ENCODE measurements at places on chromosomes 2 and 18.
A peak's percentile ranks its signal among the peaks of the same experiment; 100 is the strongest.

- peak; percentile 44 for DNase-seq
Measured at GRCh38 chr2:119760237-119760955, 674 bp downstream of the PTPN4 start.

DNA sequence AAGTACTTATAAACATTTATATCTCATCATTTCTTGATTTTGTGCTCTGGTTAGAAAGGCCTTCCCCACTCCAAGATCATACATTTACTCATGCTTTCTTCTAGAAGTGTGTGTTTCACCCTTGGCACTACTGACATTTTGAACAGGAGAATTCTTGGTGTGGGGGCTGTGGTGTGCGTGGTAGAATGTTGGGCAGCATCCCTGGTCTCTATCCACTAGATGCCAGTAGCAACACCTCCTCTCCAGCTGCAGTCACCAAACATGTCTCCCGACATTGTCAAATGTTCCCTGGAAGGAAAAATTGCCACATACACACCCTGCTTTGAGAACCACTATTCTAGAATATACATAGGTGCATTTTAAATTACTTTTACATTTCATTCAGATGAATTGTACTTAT, 8.7 kb upstream of the TGIF1 start:
- DNase-seq = no peak

DNA sequence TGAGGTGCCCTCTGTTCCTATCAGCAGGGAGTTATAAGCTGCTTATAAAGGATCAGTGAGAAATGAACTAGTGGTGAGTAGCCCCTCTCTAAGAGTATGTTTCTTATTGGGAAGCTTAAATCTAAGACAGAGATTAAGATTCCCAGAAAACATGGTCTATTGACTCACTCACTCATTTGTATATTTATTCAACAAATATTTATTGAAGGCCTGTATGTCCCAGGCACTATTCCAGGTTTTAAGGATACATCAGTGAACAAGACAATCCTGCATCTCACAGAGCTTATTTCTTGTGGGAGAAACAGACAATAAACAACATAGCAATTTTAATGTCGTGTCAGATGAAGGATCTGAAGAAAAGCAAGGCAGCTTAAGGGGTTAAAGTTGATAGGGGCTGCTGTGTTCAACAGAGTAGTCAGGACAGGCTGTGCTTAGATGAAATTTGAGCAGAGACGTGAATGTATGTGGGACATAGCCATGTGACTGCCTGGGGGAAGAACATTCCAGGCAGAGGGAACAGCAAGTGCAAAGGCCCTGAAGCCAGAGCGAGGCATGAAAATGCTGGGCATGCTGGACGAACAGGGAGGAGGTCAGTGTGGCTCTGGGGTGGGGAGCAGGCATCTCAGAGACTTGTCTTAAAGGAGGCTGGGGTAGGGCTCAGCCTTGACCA, 14.8 kb upstream of the PSD4 start:
- DNase-seq = no peak

DNA sequence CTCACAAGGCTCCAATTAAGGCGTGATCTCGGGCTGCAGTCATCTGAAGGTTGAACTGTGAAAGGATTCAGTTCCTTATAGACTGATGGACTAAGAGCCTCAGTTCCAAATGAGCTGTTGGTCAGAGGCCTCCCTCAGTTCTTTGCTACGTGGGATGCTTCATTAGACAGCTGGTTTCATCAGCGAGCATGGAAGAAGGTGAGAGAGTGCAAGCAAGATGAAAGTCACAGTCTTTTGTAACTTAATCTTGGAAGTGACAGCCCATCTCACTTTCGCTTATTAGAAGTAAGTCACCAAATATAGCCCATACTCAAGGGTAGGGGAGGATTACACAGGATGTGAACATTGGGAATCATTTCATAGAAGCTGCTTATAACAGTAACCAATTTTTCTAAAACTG, 26.8 kb downstream of the PPP1CB start:
- DNase-seq = no peak

GRCh38 chr2:174768557-174768956, 4.3 kb upstream of the CHRNA1 start:
- no peak for DNase-seq

DNA sequence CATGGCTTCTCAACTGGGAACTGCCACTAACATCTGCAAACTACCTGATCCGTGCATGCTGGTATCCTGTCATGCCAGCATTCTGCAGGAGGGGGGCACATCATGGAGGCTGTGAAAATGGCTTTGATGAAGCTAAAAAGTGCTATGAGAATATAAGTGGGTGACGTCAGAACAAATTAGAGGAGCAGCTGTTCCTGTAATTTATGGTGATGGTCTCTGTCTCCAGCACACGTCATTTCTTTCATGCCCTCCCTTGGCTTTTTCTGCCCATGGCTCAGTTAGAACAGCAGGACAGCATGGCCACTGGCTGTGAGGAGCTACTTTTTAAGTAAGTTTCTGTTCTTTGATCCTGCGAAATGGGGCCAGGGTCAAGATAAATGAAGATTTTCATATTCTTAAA, 466.3 kb downstream of the THSD7B start:
- no peak for DNase-seq

- no peak for DNase-seq
Measured at GRCh38 chr2:147026664-147027295, 818.0 kb upstream of the ACVR2A start.

DNA sequence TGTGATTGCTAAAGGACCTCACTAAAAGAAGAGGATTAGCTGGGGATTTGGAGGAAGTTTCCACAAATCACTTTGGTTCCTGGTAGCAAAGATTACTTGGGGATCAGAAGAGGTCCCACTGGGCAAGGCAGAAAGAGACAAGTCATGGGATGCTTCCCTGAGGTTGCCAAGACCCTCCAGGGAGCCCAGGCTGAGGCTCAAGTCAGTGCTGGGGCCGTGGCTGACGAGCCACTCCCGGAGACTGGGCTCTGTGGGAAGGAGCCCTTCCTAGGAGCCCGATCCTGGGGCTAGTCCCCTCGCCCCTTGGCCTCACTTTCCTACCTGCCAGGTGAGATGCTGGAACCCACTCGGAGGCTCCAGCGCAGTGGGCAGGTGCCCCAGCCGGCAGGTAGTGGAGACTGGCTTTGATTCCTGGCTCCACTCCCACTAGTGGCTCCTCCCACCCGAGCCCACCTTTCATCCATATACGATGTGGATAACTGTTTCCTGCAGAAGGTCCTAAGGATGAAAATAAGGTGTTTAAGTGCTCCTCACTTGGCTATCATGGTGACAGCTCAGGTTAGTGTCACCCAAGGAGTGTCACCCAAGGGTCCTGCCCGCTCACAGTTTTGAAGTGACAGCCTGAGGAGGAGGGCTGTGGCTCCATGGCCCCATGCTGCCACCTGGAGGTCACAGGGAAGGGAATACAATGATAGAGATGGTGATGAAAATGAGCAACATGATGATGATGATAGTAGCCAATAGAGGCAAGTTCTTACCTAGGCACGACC, 100.5 kb downstream of the CAPN13 start:
- peak; percentile 47 for DNase-seq

GRCh38 chr2:191811807-191812602, 34.9 kb downstream of the CAVIN2 start:
- peak; percentile 28 for DNase-seq

DNA sequence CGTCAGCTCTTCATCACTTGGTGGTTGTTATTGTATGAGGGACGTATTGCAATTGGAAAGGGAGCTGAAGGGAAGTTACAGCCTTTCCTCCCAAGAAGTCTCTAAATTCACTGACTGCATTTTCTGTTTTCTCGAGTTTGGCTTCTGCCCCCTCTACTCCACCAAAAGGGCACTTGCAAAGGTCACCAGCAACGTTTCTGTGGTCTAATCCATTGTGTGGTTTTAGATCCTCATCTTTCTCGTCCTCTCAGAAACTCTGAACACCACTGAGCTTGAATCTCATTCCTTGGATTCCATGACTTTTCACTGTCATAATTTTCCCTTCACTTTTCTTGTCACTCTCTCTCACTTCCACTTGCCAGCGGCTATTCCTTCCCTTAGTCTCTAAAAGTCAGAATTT, 308.0 kb downstream of the AFF3 start:
- no peak for DNase-seq

GRCh38 chr2:10039658-10040410, 3.5 kb upstream of the KLF11 start:
- DNase-seq = no peak

DNA sequence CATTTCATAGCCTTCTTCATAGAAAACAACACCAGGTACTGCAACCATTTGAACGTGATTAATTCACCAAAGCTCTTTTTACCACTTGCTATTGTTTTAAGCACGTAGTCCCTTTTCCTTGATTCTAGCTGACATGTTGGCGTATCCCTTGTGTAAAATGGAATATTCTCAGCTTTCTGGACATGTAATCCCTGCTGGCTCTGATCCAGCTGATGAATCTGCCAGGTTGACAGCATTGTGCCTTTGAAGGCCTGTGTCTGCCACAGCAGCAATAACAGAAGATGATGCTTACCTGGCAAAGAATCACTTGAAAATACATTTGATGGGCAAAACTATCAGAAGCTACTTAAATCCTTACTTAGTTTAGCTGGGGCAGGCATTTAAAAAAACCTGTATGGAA, 81.0 kb upstream of the CCDC150 start:
- no peak for DNase-seq

DNA sequence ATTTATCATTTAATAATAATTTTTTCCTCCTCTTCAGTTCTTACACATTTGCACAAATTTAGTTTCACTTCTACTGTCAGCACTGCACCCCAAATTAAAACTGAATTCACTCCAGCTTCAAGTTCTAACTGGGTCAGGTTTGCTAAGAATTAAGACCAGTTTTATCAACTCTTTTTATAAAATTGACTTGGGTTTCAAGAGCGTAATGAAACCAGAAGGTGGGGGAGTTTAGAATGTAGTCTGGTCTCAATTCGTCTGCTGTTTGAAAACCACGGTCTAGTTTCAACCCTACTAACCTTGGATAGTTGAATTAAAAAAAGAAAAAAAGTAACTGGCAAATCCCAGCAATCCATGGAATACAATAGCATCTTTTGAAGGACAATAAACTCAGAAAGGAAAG, 14.3 kb upstream of the CTLA4 start:
- no peak for DNase-seq

DNA sequence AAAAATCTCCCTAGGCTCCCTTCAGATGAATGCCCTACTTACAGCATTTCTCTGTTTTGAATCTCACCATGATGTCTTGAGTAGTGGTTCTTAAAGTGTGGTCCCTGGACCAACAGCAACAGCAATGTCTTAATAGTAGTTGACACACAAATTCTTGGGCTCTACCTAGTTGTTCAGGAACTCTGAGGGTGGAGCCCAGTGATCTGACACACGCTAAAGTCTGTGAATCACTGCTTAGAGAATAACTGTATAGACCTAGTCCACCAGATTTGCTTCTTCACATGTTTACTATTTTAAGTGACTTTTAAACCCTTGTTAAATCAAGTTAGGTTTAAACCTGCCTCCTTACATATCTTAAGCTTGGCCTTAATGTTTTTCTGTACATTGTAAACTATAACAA, 47.6 kb upstream of the ARHGAP15 start:
- DNase-seq = no peak

DNA sequence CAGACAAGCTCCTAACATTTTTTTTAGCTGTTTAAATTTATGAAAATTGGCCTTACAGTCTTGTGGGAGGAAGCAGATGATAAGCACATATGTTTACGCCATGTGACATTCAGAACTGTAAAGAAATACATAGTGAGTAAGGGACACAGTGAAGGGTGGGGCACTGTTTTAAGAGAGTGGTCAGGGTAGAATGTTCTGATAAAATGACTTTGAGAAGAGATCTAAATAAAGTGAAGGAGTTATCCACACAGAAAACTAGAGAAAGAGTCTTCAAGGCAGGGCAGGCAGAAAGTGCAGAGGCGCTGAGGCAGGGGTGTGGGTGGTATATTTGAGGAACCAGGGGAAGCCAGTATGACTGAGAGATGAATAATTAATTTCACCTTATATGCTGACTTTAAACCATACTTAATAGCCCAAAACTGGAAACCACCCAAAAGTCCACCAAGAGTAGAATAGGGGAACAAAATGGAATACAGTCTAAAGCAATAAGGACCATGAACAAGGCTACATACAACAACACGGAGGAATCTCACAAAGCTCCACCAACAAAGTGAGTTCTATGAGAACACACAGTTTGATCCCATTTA, 8.6 kb downstream of the MREG start:
- DNase-seq = no peak

DNA sequence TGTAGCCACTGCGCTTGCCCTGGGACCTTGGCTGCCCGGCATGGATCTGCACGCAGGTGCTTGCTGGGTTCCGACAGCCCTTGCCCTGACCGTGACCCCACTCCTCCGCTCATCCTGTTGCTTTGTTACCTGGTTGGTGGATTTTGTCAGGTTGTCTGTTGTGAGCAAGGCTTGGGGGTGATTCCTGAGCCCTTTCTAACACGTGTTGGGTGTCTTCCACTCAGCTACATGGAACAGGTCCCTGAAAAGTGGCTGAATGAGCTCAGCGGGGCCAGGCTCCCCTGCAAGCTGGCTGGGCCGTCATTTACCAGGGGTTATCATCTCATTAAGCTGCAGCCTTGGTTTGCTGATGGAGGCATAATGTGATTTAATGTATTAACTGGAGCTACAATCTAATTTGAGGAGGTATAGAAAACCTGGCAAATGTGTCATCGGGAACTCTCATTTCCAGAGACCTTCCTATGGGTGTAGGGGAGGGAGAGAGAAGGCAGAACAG, 24.6 kb downstream of the RAMP1 start:
- no peak for DNase-seq

GRCh38 chr18:49752095-49752457, 61.3 kb downstream of the ACAA2 start:
- no peak for DNase-seq

DNA sequence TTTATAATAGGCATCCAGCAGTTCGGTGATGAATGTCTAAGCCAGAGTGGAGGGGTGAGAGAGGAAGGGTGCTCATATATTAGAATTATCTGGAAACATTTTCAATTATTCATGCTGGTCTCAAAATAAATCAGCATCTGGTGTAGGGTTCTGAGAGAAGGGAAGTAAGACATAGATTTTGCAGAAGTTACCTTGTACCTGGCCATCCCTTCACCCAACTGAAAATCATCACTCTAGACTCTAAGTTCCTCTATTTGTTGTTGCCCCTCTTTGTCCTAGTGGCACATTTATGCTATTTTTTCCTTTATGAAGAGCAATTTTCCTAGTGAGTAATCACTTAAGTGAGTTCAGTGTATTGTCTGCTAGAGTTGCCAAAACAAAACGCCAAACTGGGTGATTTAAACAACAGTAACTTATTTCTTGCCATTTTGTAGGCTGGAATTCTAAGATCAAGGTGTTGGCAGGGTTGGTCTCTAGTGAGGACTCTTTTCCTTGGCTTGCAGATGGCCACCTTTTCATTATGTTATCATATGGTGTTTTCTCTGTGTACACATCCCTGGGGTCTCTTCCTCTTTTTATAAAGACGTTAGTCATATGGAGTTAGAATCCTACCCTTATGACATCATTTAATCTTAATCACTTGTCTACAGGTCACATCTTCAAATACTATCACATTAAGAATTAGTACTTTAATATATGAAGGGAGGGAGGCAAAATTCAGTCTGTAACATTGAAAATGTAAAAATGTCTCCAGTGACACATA, 129.9 kb upstream of the KLHL14 start:
- no peak for DNase-seq

DNA sequence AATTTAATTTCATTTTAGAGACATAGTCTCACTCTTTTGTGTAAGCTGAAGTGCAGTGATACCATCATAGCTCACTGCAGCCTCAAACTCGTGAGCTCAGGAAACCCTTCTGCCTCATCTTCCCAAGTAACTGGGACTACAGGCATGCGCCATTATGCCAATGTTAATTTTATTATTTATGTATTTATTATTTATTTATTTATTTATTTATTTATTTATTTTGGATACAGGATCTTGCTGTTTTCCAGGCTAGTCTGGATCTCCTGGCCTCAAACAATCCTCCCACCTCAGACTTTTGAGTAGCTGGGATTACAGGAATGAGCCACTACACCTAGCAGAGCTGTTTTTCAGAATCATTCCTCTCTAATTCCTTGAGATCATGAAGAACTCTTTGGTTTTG, 99.9 kb downstream of the ASXL3 start:
- no peak for DNase-seq
